ENCODE measurements at places on chromosomes 6 and 20.

DNA sequence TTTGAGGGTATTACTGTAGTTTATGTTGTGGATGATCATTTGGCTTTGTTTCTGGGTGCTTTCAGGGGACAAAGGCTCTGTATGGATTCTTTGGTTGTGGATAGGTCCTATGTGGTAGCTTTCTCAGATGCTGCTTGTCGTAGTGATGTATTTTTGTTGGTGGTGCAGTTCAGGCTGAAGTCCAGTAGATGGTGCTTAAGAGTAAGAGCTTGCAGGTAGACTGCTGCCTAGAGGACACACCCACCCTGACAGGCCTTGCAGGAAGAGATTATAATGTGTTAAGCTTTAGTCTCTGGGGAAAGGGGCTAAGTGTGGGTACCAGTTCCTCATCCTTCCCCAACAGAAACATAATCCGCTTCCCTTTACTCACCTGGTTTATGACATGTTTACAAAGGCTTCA is 62.6 kb upstream of the ADGRB3 start:
- DNase-seq: no peak

GRCh38 chr6:166957805-166958076 is 1.4 kb upstream of the RNASET2 start:
- DNase-seq: no peak

- no peak for DNase-seq
Observed at GRCh38 chr20:676315-676937, 824 bp upstream of the SCRT2 start.

DNA sequence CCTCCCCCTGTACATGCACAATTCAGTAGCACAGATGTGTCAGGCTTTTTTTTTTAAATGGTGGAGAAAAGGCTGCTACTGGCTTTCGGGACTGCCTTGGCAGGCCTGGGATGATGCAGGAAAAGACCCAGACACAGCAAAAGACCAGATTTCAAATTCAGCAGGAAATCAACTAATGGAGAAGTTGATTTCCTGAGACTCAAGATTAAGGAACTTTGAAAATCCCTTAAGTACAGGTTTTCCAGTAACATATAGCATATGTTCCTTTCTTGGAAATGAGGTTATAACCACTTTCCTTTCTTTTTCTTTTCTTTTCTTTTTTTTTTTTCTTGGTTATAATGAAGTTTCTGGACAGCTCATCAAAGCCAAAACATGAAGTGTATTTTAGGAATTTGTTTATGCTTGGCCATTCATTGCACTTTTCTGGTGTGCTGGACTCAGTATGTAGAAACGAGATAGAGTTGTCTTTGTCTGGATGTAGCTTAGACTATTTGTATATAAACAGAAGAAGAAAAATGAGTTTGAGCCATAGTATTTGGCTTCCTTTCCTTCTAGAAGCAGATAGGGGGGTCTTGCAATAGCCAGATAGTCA is 119.4 kb downstream of the SASH1 start:
- no peak for DNase-seq

DNA sequence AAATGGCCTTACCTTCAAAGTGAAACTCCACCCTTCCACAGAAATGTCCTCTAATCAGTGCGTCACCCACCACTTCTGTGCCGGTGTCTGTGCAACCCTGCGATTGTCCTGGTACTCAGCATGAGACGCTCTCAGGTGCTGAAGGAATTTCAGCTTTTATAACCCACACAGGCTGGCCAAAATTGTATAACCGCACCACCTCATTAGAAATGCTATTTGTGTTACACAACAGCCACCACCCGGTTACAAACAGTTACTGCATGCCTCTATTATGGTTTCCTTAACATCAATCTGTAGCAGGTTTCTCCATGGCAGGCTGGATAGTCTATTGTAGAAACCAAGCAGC is 51.5 kb downstream of the SLC23A2 start:
- no peak for DNase-seq

DNA sequence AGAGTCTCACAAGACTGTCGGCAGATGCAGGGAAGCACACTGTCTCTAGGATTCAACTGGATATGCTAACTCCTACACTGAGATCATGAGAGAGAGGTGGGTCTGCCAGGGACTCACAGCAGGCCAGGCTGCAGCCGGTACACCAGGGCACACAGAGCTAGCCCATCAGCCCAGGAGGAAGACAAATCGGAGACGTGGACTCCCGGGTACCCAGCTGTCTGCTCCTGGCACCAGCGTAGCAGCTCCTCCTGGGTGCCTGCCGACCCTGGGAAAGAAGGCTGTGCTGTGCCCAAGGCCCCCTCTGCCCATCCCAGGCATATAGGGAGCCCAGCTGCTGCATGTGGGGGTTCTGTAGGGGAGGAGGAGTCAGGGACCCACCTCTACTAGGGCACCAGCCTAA is 7.0 kb downstream of the MICAL1 start:
- no peak for DNase-seq

- DNase-seq: no peak
Observed at GRCh38 chr6:16585805-16586204, 175.5 kb downstream of the ATXN1 start.

- no peak for DNase-seq
Observed at GRCh38 chr6:154994836-154995253, 270 bp upstream of the TIAM2 start.
